ENCODE measurements at places on chromosomes 4 and X.

GRCh38 chrX:14916017-14916674 lies 42.9 kb downstream of the MOSPD2 start:
- DNase-seq = no peak
- no peak overlapping the region for H3K27ac ChIP-seq
- H3K4me1 ChIP-seq = no peaks in the 10 kb centered on the region
- no peak overlapping the region for H3K4me3 ChIP-seq

GRCh38 chrX:144648788-144649187 lies 598.5 kb upstream of the SPANXN1 start:
- peaks cover 3% of the 10 kb centered on the region for H3K27me3 ChIP-seq
- H3K27ac ChIP-seq = no peak overlapping the region
- no peaks in the 10 kb centered on the region for H3K4me1 ChIP-seq
- H3K4me3 ChIP-seq = no peak overlapping the region

GRCh38 chr4:186592445-186592844 lies 37.1 kb upstream of the MTNR1A start:
- no peak for DNase-seq
- no peaks in the 10 kb centered on the region for H3K4me1 ChIP-seq
- peaks cover 6% of the 10 kb centered on the region for H3K36me3 ChIP-seq
- H3K27me3 ChIP-seq = no peaks in the 10 kb centered on the region

DNA sequence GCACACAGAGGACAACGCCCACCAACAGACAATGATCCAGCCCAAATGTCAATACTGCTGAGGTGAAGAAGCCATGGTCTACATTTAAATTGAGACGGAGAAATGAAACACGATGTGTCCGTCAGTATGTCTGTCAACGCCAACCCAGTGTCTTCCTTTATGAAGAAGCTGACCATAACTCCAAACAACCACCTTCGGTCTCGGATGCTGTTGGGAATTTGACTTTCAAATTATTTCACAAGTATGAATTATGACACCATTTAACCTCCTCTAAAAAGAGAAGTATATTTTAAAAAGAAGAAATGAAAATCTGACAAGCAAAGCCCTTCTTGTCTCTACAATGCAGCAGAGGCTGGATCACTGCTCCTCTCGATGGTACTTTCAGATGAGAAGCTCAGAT lies 123.7 kb upstream of the MAP3K15 start:
- H3K27ac ChIP-seq = no peak overlapping the region
- no peak overlapping the region for H3K4me3 ChIP-seq
- no peak for DNase-seq

- DNase-seq = no peak
- no peaks in the 10 kb centered on the region for H3K4me1 ChIP-seq
These were observed 73.2 kb downstream of the JAKMIP1 start for GRCh38 chr4:6126971-6127745.

GRCh38 chr4:37767546-37767945 lies 58.9 kb upstream of the PGM2 start:
- DNase-seq = no peak
- H3K36me3 ChIP-seq = no peaks in the 10 kb centered on the region
- no peak overlapping the region for H3K4me3 ChIP-seq
- no peaks in the 10 kb centered on the region for H3K4me1 ChIP-seq

- H3K27ac ChIP-seq = no peak overlapping the region
- H3K4me1 ChIP-seq = no peaks in the 10 kb centered on the region
- H3K36me3 ChIP-seq = no peaks in the 10 kb centered on the region
- H3K27me3 ChIP-seq = no peaks in the 10 kb centered on the region
These were observed 385.2 kb upstream of the FAT1 start for GRCh38 chr4:187108845-187109244.

DNA sequence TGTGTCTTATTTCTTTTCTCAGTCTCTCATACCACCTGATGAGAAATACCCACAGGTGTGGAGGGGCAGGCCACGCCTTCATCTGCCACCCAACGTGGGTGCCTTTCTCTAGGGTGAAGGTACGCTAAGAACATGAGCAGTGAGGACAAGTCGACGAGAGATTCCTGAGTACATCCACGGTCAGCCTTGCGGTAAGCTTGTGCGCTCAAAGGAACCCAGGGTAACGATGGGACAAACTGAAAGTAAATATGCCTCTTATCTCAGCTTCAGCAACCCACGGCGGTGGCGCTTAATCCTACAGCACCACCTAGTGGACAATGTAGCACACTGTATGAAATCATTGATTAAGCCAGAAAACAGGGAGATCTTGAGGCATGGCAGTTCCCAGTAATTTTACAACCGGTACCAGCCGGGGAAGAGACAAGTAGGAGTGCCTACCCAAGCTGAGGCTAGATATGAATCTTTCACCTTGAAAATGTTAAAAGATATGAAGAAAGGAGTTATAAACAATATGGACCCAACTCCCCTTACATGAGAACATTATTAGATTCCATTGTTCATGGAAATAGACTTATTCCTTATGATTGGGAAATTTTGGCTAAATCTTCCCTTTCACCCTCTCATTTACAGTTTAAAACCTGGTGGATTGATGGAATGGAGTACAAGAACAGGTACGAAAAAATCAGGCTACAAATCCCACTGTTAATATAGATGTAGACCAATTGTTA lies 63.0 kb downstream of the ZNF732 start:
- H3K27ac ChIP-seq = peak overlapping the region; percentile 2
- no peaks in the 10 kb centered on the region for H3K4me1 ChIP-seq
- DNase-seq = peak; percentile 24
- H3K27me3 ChIP-seq = no peaks in the 10 kb centered on the region

- no peak overlapping the region for H3K27ac ChIP-seq
- H3K36me3 ChIP-seq = no peaks in the 10 kb centered on the region
- no peaks in the 10 kb centered on the region for H3K27me3 ChIP-seq
- DNase-seq = no peak
- H3K4me3 ChIP-seq = no peak overlapping the region
These were observed 100.9 kb downstream of the FHDC1 start for GRCh38 chr4:153036931-153037482.

- no peaks in the 10 kb centered on the region for H3K27me3 ChIP-seq
- no peaks in the 10 kb centered on the region for H3K36me3 ChIP-seq
- H3K4me3 ChIP-seq = no peak overlapping the region
These were observed 316.3 kb downstream of the TMA16 start for GRCh38 chr4:163810755-163811154.

DNA sequence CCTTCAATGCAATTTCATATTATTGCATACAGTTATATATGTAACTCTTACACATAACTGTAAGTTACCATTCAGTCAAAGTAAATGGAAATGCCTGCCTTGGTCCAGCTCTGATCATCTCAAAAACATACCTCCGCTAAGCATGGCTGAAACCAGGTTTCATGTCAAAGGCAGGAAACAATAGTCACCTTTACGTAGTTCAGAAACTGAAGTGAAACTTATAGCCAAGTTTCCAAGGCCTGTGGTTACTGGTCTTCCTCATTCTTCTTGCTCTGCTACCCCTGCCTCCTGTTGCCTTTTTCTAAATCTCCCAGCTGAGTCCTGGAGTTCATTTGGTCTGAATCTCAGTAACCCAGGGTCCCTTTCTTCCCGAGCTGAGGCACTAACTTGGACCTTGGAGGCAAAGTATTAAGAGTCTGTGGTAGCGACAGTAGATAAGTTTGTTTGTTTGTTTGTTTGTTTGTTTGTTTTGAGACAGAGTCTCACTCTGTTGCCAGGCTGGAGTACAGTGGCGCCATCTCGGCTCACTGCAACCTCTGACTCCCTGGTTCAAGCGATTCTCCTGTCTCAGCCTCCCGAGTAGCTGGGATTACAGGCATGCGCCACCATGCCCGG lies 30.8 kb downstream of the DAPP1 start:
- no peaks in the 10 kb centered on the region for H3K27me3 ChIP-seq
- no peaks in the 10 kb centered on the region for H3K4me1 ChIP-seq
- no peak overlapping the region for H3K27ac ChIP-seq
- no peaks in the 10 kb centered on the region for H3K36me3 ChIP-seq
- no peak for DNase-seq
